Epithelial cell of proximal tubule (primary cell): ENCODE measurements at places on chromosomes 1 and 21.

DNA sequence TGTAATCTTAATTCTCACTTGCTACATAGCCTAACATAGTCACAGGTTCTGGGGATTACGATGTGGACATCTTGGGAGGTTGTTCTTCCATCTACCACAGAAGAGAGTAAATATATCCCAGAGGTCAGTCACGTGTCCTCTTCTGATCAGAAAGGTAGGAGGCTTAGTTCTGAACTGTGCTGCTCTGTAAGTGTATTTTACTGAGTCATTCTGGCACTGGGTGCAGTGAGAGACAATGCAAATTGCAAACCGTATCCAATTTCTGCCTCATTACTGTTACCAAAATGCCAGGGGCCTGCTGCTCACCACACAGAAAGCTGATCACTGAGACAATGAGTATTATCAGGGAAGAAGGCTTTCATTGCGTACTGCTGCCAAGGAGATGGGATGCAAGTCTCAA is 104.0 kb downstream of the GABPA start:
- DNase-seq, result no peak

- no peak for DNase-seq
Observed at GRCh38 chr1:6496365-6496721, 4.9 kb upstream of the PLEKHG5 start.

DNA sequence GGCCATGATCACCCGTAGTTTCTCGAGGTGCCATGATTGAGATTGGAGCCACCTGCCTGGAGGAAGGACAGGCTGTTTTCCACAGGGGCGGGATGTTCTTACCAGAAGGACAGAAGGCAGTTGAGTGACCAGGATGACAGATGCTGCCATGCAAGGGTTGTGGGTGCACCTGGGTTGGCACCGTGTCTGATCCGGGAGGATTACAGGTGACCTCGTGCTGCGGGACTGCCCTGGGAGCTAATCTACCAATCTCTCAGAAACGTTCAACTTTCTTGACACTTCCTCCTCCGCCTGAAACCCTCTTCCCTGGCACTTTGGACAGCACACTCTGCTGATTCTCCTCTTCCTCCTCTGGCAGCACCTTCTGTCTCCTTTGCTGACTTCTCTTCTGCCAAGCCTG is 13.8 kb upstream of the SLC6A9 start:
- no peak for DNase-seq

DNA sequence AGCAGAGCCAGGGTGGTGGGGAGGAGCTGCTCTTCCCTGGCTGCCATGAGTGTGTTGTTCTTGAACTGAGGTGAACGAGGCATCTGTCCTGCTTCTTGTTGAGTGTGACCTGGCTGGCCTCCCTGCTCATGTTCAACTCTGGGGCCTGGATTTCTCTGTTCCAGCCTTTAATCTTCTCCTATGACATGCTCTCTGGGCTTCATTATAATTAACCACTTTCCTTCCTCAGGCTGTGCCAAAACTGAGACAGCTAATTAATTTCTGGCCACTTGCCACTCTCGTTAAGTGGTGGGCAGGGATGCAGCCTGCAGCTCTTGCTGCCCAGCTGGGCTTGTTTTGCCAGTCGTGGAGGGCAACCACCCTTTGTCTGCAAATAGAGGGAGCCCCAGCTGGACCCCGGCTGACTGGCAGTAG is 23.3 kb downstream of the OPRD1 start:
- DNase-seq, result no peak

DNA sequence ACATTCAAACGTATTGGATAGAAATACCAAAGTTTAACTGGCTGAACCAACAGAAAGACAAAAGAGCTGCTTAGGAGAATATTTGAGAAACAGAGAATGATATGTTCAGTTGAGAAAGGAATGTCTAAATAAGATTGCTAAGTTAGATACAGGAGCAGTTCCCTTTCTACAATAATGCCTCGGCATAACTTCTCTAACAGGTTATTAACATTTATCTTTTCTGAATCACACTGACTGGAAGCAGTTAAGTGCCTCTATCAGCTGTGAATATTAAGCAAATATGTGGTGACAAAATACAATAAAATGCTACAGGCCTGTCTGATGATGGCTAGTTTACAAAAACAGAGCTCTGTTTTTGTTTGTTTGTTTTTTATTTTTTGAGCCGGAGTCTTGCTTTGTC is 121.9 kb downstream of the KCNK1 start:
- DNase-seq, result no peak

- DNase-seq, result no peak
Observed at GRCh38 chr21:23593582-23593981, 2013.7 kb downstream of the MRPL39 start.

DNA sequence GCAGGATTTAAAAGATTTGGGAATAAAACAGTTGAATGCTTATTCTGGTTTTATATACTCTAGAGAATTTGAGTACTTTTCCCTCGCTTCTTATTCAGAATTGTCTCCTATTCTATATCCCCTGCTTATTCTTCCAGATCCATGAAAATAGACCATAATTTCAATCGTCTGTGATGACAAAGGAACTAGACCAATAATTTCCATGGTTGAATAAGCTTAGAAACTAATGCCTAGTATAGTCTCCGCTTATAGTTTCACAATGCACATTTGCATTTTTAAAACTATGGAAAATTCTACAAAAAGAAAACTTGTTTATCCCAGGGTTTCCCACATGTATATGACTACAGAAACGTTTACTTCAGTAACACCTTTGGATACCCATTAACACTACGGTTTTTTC is 247.4 kb upstream of the NR5A2 start:
- no peak for DNase-seq

DNA sequence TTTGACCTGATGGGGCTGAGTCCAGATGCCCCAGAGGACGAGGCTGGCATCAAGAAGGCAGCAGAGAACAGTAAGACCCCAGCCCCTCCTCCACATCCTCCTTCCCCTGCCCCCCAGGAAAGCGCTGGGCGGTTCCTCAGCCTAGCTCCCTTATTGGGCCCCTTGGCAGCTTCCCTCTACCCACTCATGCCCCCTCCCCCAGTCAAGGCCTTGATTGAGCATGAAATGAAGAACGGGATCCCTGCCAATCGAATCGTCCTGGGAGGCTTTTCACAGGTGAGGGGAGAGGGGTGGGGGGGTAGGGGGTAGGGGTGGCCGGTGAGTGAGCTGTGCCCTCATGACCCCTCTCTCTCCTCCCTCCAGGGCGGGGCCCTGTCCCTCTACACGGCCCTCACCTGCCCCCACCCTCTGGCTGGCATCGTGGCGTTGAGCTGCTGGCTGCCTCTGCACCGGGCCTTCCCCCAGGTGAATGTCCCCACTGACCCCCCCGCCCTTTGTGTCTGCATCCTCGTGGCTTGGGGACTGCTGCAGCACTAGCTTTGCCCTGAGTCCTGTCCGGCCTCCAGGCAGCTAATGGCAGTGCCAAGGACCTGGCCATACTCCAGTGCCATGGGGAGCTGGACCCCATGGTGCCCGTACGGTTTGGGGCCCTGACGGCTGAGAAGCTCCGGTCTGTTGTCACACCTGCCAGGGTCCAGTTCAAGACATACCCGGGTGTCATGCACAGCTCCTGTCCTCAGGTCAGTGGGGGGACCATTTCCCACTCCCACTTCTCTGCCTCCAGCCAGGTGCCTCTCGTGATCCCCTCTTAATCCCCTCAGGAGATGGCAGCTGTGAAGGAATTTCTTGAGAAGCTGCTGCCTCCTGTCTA is 3.2 kb downstream of the LYPLA2 start:
- DNase-seq, result no peak

GRCh38 chr21:44800103-44800502 is 1.5 kb downstream of the UBE2G2 start:
- no peak for DNase-seq

DNA sequence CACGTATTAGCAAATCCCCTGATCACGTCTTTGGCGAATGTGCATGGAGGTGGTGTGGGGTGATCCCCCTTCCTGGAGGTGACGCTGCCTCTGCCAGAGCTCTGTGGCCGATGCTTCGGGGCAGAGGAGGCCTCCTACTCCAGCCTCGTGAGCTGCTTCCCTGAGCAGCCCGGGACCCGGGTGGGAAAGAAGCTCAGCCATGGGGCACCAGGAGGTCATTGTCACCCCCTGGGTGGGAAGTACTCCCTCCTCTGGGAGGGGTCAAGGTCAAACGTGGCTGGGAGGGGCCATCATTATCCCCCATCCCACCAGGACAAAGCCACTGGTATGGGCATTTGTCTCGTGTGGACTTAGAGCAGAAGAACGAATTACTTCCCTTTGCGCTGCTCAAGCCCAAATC is 40.7 kb downstream of the KCNAB2 start:
- no peak for DNase-seq

DNA sequence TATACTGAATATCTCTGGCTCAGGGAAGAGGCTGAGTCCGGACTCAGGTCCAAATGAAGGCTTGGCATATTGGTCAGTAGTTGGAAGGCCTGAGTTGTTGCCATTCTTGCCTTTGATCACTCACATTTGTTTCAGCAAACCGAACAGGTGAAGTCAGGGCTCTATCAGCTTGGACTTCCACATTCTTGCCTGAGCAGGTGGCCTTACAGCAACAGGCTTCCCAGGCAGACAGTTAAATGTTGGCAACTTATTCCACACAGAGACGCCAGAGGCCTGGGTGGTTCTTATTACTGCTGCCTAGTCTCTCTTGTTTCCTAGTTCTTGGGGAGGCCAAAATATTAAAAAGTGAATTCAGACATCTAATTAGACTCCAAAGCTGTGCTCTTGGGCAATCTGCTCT is 36.6 kb downstream of the XCL2 start:
- DNase-seq, result no peak

DNA sequence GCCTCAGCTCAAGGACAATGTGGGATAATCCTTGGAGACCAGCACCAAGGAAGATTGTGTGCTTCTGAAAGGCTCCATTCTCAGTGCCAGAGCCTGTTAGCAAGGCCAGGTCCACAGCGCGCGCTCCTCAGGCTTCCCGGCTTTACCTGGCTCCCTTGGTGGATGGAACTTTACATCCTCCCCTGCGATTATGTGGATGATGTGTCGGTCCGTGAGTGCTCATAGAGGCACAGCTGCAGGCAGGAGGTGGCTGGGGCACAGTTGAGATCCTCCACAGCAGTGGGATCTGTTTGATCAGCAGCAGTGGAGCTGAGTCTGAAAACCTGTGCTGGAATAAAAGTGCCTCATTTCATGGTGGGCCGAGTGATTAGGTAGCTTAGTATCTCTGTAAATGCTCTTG is 62.7 kb downstream of the PRDM2 start:
- DNase-seq, result no peak

DNA sequence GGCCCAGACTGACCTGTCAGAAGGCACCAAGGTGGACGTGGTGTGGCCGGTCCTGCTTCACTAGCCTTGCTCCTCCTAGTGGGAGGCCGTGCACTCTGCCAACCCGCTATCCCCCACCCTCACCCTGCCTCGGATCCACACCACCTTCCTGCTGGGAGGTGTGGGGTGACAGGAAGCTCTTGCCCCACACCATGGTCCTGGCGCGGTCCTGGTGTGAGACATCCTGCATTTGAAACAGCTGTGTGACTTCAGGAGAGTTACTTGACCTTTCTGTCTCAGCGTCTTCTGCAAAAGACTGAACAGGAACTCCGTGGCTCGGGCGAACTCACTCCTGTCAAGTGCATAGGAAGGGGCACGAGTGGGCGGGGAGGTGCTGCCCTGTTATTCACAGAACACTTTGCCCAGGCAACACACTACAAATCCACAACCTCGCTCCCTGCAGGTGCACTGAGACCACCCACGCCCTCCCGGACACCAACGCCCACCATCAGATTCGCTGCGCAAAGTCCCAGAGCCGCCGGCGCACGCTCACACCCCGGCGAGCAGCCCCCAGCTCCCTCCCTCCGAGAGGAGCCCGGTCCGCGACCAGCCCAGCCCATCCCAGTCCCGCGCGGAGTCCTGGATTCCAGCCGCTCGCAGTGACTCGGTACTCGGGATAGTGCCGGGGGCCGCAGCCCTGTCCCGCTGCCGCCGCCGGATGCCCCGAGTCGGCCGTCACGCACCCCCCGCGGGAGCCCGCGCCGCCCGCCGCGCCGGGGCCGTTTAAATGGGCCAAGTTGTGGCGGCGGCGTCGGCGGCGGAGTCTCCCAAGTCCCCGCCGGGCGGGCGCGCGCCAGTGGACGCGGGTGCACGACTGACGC is at the start of gene SAMD11:
TSS of gene SAMD11 (plus strand) at position 793 of the 860 bp plus-strand sequence. CDS start 509 bp downstream, outside the sequence.
- DNase-seq, result no peak

DNA sequence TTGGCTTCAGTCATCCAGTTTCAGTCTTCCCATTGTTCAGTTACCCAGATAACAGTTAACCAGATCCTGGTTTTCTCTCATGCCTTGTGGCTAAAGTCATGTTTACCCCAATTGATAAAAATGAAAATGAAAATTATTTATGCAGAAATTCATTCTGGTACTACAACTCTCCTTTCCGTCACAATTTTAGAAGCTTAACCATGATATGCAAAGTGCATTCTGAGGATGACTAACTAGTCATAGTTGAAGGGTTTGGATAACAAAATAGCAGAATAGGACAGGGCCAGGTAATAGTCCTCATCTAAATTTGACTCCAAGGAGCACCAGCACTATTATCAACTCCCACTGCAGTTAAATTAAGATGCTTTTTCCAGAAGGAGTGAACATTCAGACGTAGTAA is 94.7 kb downstream of the NTMT2 start:
- DNase-seq, result no peak

GRCh38 chr1:21613072-21613867 is 55.9 kb downstream of the RAP1GAP start:
- no peak for DNase-seq

DNA sequence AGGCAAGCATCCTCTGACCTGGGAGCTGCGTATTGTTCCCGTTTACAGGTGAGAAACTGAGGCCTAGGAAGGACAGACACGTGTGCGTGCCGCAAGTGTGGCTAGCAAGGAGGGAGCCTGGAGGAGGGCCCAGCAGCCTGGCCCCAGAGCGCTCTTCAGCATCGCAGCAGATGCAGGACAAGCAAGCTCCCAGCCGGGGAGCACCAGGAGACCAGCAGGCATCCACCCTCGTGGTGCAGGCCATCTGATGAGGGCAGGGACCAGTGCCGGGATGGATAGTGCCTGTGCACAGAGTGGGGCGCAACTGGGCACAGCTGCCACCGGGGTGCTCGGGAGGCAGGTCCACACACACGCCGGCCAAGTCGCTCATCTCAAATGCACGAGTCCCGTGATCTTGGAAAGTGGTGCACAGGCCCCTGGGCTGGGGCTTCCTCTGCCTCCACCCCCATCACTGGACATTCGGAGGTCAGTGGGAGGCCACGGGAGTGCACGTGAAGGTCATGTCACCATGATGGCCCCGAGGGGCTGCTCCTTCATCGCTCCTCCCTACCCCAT is 55.1 kb downstream of the COL18A1 start:
- DNase-seq, result no peak

GRCh38 chr21:36603221-36603620 is 95.7 kb upstream of the SIM2 start:
- no peak for DNase-seq

- no peak for DNase-seq
Observed at GRCh38 chr1:33719326-33719725, 144.6 kb upstream of the HMGB4 start.
